ENCODE measurements at places on chromosomes 3 and 15.
A peak's percentile ranks its signal among the peaks of the same experiment; 100 is the strongest.

GRCh38 chr3:183493296-183494045 lies 62.0 kb downstream of the KLHL6 start:
- DNase-seq, result no peak

- DNase-seq, result no peak
Observed at GRCh38 chr3:182108371-182108770, 396.6 kb downstream of the SOX2 start.

DNA sequence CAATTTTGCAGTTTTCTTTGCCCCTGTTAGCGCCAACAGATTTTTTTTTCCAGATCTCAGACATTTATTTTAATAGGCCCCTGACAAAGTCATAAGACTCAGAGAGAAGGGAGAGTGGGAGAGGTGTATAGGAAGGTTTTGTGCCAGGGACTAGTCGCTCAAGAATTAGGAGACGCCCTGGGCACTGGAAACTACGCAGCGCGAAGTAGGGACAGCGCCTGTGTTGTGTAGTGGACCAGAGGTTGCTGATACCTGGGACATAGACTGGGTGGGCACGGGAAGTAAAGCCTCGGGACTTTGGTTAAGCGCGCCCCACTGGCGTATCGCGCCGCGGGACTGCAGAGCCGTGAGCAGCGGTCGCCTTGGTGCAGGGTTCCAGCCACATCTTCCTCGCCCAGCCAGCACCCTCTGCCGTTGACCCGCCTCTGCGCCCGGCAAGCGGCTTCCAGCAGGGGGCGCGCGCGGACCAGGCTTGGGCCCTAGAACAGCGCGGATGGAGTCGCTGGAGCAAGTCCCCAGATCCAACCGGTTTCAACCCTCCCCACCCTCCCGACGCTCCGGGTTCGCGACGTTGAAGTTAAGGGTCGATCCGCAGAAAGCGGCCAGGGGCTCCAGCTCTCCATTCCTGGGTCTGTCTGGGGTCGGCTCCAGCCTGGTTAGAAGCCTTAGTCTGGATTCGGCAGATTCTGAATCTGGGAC lies 3.0 kb upstream of the ISLR2 start:
- DNase-seq, result peak; percentile 85

- DNase-seq, result no peak
Observed at GRCh38 chr15:67835297-67836133, 4.3 kb downstream of the RNU6-1 start.

GRCh38 chr15:29045717-29046116 lies 159.9 kb downstream of the APBA2 start:
- no peak for DNase-seq

DNA sequence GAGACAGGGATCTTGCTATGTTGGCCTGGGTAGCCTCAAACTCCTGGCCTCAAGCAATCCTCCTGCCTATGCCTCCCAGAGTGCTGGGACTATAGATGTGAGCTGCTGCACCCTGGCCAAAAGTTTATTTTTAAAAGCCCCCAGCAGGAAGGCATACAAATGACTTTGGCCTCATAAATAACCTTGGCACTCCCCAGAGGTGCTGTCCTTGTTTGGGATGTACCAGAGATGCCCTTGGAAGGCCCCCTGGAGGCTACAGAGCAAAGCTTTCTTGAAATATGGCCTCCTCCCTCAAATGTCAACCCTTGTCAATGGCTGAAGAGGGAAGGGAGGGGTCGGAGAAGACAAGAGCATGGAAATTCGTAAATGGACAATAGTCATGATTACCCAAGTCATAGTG lies 14.0 kb upstream of the RTP3 start:
- DNase-seq, result no peak

DNA sequence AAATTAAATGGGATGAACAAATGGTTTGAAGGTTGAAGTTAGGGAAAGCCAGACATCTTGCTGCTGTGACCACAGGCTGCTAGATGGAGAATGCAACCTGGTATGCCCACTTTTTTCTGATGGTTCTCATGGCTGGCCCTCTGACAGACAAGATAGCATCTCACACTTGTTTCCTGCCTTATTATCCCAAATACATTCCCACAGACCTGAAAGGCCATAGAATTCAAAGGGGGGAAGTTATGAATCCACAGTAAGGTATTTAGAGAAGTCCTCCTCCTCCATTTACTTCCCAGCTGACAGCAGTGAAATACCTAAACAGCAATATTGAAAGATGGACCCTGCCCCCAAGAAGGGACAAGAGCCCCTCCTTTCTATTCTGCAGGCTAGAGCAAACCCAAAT lies 32.4 kb downstream of the LEO1 start:
- no peak for DNase-seq

GRCh38 chr15:49521802-49522201 lies 98.8 kb downstream of the FGF7 start:
- DNase-seq, result no peak

DNA sequence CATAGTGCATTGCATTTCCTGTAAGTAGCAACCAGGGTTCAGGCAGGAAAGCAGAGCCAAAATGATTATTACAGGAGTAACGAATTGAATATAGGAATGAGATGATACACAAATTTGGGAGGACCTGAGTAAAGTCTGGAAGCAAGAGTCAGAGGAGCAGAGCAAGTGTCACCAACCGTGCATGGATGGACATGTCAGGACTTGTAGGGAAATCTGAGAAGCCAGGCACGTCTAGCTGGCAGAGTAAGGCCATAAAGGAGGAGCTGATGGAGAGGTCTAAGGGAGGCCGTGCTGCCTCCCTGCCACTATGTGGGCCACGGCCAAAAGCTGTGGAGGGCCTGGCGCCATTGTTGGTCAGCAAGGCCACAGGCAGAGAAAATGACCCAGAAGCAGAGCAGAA lies 22.4 kb downstream of the GJD2 start:
- DNase-seq, result no peak

DNA sequence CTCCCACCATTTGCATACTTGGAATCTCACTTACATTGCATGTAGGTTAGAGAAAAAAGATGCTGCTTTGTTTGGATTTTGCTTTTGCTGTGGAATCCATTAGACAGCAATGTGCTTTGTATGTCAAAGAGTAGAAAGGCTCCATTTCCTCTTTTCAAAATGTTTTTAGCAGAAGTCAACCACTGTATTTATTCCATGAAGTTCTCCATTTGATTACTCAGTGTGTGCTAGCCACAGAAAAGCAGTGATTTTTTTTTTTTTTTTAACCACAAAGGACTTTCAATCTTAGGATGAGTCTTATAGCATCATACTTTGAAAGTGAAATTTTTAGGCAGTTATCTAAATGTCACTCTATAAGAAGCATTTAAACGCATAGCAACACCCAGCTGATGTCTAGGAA lies 285.0 kb upstream of the ADAMTS9 start:
- DNase-seq, result no peak

DNA sequence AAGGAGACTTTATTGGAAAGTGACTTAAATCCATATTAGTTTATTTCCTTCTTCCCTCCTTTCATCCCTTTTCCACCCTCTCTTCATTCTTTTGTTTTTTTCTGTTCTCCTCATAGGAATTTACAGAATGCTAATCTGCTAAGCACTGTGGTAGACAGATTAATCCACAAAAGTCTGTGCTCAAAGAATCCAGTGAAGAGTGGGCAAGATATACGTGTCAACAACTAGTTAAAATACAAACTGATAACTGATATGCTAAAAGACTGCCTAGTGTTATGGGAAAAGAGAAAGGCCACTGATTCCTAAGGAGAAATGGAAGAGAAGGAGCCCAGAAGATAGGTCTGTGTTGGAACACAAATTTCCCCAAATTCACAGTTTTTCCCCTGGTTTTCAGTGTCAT lies 202.2 kb downstream of the MBNL1 start:
- DNase-seq, result no peak

GRCh38 chr15:26295336-26296085 lies 432.4 kb upstream of the ATP10A start:
- DNase-seq, result no peak

- peak; percentile 24 for DNase-seq
Observed at GRCh38 chr15:68252925-68253534, 23.5 kb upstream of the CLN6 start.

DNA sequence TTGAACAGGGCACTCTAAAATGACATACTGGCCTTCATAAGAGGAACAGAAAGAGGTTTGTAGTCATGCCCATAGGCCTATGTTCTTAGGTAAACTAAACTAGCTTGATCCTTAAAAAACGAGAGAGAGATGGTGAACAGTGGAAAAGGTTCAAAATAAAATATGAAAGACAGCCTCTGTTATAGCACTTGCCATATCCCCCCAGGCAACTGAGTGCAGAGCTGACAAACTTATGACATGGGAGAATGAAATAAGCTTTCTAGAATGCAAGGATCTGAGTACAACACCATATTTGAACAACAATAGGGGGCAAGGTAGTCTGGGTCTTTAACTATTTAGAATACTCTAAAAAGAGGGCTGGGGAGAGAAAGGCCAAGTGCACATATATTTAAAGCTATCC lies 700.6 kb upstream of the CFAP20DC start:
- no peak for DNase-seq

GRCh38 chr15:34772312-34772711 lies 17.5 kb upstream of the GJD2 start:
- no peak for DNase-seq

GRCh38 chr3:158819282-158819681 lies 17.4 kb downstream of the MFSD1 start:
- DNase-seq, result no peak

DNA sequence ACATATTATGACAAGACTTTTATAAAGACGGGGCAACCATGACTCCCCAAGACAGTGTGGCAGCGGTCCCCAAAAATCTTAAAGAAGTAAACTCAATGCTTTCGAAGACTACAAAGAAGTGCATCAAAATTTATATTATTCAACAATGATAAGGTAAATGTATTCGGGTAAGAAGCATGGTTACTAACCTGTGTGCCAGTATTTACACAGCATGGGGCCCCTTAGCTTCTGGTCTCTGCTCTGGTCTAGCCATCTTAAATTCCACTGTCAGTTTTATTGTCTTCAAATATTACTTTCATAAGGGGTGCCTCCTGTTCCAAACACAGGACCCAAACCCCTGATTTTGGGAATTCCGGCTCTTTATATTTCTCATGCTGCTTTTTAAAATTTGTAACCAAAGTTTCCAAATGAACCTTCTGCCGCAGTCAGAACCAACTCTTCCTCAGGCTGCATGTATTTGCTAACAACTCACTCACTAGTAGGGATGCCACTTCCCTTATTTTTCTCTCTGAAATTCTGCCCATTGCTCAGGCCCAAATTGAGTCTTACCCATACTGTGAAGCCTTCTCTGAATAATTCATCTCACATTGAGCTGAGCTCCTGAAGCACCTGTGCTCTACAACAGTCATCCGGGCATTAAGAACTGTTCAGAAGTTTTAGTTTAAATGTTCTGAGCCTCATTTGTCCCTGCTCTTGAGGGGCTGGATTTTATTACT lies 1.2 kb downstream of the TTC23 start:
- no peak for DNase-seq

- no peak for DNase-seq
Observed at GRCh38 chr15:33515121-33515520, 204.4 kb downstream of the RYR3 start.

DNA sequence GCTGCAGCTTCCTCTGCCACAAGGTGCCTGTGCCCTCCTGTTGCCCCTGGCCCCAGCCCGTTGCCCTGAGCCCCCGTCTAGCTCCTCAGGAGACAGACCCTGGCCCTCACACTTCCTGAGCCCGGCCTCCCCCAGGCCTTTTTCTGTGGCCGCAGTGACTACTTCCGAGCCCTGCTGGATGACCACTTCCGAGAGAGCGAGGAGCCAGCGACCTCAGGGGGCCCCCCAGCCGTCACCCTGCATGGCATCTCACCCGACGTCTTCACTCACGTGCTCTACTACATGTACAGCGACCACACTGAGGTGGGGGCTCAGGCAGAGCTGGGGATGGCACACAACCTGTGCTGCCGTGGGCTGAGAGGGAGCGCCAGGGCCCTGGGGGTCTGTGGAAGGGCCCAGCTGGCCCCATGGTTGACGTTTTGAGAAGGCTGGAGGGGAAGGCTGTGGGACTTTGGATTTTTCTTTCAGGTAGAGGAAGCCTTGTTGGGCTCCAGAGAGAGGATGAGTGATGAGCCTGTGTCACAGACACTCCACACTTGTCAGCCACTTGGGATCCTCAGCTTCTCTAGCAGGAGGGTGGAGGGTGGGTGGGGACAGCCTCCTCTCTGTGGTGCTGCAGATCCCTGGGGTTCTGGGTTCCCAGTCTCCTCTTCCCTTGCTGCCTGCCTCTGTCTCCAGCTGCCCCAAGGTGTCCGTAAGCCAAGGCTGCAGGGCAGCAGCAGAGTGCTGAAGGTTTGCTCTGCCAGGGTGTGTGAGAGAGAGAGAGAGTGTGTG lies 5.0 kb downstream of the ABTB1 start:
- no peak for DNase-seq

GRCh38 chr3:66106788-66107187 lies 68.1 kb upstream of the MAGI1 start:
- no peak for DNase-seq

DNA sequence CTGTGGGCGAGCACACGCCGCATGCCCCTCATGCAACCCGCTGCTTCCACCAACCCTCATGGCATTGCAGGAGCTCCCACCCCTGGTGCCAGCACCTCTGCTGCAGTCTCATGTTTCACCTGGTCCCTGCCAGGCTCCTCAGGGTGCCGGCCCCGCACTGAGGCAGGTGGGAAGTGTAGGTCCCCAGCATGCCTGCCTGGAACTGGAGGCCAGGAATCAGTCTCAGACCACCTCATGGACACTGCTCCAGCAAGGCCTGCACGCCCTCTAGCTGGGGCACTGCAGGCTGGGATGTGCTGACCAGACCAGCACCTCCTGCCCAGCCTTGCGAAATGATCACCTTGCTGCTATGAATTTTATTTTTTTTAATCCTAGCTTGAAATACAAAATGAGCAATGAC lies 39.1 kb downstream of the OCA2 start:
- no peak for DNase-seq

- no peak for DNase-seq
Observed at GRCh38 chr15:39730552-39730951, 52.1 kb downstream of the FSIP1 start.

DNA sequence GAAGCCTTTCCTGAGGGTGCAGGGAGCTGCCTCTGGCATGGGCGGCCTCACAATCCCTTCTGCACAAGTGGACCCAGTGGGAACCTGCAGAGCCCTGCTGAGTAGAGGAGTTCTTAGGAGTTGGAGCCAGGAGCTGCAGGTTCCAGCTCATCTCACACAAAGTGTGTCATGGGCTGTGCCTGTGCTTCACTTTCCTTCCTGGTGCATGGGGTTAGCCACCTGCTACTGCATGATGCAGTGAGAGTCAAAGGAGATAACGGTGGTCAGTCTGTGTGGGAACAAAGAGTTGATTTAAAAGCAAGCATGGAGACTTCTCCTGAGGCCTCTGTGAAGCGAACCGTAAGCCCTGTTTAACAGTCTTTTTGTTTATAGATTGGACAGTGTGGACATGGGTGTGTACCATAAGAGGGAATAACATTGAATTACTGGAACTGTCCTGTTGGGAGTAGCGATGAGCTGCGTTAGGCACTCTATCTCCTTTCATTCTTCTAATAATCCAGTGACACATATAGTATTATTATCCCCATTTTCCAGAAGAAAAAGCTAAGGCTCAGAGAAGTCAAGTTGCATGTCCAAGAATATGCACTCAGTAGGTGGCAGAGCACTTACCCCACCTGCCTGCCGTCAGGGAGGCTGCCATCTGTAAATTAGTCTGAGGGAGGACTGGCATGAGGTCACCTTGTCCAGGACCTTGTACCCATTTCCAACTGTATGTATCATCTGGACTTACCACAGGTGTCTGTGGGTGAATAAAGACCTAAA lies 68.7 kb upstream of the PRR23C start:
- DNase-seq, result peak; percentile 9
